Endothelial cell of umbilical vein (primary cell): ENCODE measurements at places on chromosomes 11 and 22. TPM values are rescaled to one million over a fixed set of nuclear protein-coding genes. Genes with fewer than 3 reads are reported as not detected.

MYBPC3 gene
- not detected in 2 replicates for total RNA-seq

PATE2 gene
- total RNA-seq: 0.31 TPM in 1 of 2 replicates, not detected in the other

GALNT18 gene
- 0.18 and 0.32 TPM in 2 replicates for total RNA-seq

P2RX6 gene
- not detected in 2 replicates for total RNA-seq

PRR14L gene
- total RNA-seq: 47.5 and 53.8 TPM in 2 replicates

PRRG4 gene
- 0.09 TPM in 1 of 2 replicates, not detected in the other for total RNA-seq

OR51B4 gene
- not detected in 2 replicates for total RNA-seq

IGF2 gene
- 21.0 and 34.1 TPM in 2 replicates for total RNA-seq

EHF gene
- total RNA-seq: not detected in 2 replicates

DMC1 gene
- 0.91 and 1.1 TPM in 2 replicates for total RNA-seq

MOGAT2 gene
- not detected in 2 replicates for total RNA-seq

OR4C46 gene
- not detected in 2 replicates for total RNA-seq

SPON1 gene
- total RNA-seq: 0.31 TPM in 1 of 2 replicates, not detected in the other

MUC5AC gene
- total RNA-seq: not detected in 2 replicates

MAPK11 gene
- 26.3 and 29.4 TPM in 2 replicates for total RNA-seq

SYCE3 gene
- total RNA-seq: not detected in 2 replicates

ANKK1 gene
- not detected in 2 replicates for total RNA-seq

FEN1 gene
- 57.9 and 60.5 TPM in 2 replicates for total RNA-seq

SLC22A8 gene
- total RNA-seq: not detected in 2 replicates

OR2AG1 gene
- not detected in 2 replicates for total RNA-seq
